ENCODE measurements at places on chromosomes 6 and 20.

DNA sequence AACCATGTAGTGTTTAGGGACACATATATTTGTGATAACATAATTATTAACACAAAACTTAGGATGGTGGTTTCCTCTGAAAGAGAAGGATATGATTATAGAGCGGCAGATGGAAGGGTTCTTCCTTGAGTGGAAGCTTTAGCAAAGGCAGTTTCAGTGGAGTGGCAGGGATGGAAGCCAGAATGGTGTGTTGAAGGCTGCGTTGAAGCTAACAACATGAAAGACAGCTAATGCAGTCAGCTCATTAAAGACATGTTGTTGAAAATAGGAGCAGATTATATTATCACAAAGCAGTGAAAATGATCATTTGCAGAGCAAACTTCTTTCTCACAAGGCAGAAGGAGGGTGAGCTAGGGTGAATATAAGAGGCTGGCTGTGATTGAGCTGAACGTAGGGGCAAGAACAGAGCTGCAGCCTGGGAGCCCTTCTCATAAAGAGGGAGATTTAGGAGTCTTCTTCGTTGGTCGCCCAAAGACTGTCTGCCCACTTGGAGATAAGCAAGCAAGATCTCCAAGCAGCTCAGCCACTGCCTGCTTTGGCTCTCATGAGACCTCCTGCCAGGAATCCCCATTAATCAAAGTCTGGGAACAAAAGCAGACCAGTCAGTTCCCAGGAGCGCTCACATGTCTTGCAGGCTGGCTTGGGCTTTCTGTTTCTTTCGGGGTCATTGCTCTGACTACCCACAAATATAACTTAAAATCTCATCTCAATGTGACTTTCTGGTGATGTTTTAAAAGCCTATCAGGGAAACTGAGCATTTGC is 2.6 kb upstream of the ANKRD6 start:
- no peak for DNase-seq

DNA sequence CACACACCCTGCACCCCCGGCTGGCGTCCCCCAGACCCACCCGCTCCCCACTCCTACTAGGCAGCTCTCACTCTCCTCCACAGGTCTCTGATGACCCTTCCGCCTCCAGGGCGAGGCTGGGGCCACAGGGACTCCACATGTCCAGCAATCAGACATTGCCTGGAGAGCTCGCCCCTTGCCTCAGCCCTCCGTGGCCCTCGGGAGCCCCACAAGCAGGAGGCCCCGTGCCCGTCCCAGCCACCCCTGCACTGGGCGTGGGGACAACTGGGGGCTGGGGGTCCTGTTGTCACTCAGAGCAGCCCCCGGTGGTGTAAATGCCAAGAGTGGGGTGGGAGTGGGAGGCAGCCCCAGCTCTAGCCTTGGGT is 1.5 kb downstream of the COL20A1 start:
- no peak for DNase-seq

GRCh38 chr20:24676978-24677370 is 207.5 kb downstream of the SYNDIG1 start:
- DNase-seq = no peak

DNA sequence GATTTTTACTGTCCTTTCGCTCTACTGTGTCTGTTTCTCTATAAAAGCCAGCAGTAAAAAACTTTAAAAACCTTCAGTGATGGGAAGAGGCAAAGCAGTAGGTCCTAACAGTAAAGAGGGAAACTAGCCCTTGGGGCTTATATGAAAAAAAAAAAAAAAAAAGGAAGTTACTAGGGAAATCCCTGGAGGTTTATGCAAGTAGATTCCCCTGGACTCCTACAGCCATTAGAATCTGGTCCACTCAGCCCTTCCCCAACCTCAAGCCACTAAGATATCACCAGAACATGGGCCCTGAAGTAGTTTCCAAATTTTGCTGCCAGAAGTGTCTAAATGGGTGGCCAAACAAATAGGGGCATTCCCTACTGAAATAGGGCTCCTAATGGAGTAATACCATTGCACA is 70.5 kb upstream of the HINT3 start:
- DNase-seq = no peak

GRCh38 chr20:33944914-33945313 is 48.8 kb upstream of the RALY start:
- no peak for DNase-seq

DNA sequence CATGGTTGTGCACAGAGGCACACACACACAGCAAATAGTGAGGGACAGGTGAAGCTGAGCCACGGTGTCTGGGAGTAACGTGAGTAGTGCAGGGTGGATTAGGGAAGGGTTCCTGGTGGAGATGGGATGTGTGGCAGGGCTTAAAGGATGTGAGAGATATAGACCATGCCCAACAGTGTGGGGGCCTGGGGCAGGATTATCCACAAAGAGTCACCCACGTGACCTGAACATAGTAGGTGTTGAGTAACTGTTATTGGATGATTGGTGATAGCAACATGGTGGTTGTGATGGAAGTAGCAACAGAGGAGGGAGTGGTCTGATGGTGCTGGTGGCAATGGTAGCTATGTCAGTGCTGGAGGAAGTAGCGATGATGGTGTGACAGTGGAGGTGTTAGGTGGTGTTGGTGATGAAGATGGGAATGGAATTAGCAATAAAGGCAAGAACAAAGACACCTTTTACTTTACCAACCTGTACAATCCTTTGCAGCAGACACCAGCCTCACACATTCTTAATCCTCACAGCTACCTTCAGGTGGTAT is 135.1 kb downstream of the MRPL14 start:
- DNase-seq = no peak

DNA sequence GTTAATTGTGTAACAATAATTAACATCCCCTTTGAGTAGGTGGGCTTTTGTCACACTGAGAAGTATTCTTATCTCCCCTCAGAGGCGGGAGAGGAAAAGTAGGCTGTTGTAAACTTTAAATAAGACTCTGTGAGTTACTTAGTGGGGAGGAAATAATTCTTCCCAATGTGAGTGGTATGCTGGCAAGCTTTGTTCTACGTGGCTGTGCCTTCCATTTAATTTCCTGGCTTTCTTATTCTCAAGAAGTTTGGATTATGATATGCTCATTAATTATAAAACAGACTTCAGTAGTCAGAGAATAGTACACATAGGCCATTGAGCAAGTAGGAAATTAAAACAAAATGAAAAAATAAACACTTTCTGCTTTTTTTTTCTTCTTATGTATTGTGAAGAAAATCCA is 19.1 kb downstream of the ADGRB3 start:
- DNase-seq = no peak

- DNase-seq = no peak
Measured at GRCh38 chr6:159103396-159104162, 58.8 kb upstream of the TAGAP start.

DNA sequence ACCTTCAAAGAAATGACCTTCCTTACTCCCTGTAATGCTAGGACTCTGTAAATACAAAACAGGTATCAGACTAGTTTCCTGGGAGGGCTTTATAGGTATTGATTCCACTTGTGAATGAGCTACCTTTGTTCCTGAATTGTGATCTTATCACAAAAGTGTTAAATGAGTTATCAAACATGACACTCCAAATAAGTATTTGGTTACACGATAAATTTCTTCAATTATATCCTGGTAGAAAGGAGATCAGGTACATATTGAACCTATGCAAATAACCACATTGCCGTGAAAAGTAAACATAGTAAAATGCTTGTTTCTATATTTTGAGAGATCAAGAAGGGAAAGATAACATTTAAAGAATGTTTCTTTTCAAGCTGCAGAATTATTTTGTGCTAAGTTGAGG is 285.3 kb downstream of the HIVEP2 start:
- DNase-seq = no peak

- DNase-seq = no peak
Measured at GRCh38 chr6:6880745-6881437, 226.9 kb upstream of the RREB1 start.

DNA sequence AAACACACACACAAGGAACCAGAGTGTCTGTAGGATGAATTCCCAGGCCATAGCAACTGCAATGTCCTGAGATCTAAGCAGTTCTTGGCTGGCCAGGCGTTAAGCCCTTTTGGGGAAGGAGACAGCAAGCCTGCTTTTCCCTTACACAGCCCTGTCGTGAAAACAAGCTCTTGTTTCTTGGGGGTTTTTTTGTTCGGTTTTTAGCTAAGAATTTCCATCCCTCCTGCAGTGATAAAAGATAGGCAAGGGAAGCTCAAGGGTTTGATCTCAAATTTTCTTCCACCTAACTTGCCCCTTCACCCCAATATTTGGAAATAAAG is 1.5 kb downstream of the TNFRSF21 start:
- no peak for DNase-seq

- DNase-seq = no peak
Measured at GRCh38 chr20:58894652-58895447, 42.3 kb downstream of the GNAS start.

DNA sequence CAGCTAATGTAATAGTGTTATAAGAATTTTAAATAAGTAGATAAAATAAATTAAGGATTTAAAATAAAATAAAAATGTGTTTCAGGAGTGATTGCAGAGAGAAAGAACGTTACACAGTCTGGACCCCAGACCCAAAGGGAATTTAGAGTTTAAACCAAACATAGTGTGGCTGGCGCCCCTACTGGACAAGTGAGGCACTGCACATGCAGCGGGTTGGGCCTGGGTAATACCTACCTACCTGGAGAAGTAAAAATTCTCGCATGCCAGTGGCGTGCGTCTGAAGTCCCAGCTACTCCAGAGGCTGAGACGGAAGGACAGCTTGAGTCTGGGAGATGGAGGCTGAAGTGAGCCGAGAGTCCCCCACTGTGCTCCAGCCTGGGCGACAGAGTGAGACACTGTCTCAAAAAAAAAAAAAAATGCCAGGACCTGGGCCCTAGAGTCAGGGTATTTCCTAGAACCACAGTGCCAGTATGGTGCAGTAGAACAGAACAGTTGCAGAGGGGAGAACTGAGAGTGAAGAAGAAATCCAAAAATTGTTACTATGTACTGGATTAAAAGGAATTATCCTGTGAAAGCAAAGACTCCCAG is 71.4 kb upstream of the TCF21 start:
- DNase-seq = peak; percentile 1

- no peak for DNase-seq
Measured at GRCh38 chr20:708956-709355, 33.4 kb upstream of the SCRT2 start.

DNA sequence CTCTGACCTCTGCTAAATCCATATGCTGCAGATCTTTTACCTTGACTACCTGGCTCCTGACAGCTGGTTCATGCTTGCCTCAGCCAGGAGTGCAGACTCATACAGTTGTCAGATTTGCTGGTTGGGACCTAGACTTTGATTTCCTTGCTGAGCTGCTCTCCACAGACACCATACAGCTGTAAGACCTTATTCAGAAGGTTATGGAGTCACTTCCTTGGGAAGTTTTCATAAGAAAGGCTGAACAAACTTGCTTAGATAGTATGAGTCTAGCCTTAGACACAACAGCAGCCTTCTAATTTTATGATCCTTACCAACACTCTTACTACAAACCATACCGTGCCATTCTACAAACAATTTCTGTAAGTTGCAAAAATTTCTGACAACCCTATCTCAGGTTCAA is 102.9 kb downstream of the EDN1 start:
- DNase-seq = no peak

DNA sequence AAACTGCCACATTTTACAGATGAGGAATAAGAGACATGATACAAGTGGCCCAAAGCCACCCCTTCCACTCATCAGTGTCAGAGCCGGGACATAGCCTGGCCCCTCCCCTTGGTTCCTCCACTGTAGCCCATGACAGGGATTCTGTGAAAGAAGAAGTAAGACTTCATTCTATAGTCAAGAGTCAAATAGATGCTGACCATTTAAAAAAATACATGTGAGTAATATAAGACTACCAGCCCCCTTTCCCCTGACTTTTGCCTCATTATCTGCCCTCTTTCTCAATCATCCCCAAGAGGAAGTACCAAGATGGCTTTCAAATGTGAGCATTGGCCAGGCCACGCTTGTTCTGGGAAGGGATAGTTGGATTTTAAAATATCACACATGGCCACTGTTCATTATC is 57.8 kb upstream of the TAB2 start:
- no peak for DNase-seq

- no peak for DNase-seq
Measured at GRCh38 chr20:34193051-34193450, 48.2 kb upstream of the ASIP start.

DNA sequence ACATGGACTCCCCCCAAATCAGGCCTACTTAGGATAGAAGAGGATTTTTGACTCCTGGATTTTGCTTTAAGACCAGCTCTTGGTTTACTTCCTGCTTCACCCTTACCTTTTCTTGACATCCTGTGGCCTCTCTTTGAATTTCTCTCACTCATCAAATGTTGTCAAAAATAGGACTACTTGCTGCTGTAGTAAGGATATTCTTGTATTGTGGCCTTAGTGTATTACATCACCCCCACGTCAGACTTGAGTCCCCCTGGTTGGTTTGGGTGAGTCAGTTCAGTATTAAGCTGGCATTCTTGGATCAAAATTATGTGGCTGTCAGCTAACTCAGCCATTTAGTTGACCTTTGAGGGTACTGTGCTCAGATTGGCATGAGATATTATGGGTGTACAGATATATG is 1.1 kb downstream of the TPX2 start:
- DNase-seq = no peak

DNA sequence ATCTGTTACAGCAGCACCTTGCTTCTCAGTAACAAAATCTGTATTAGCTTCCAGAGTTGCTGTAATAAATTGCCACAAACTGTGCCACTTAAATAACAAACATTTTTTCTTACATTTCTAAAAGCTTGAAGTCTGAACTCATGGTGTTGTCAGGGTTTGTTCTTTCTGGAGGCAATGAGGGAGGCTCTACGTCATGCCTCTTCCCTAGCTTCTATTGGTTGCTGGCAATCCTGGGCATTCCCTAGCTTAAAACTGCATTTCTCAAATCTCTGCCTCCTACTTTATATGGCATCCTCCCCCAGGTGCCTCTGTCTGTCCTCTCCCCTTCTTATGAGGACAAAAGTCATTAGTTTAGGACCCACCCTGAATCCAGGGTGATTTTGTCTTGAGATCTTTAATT is 41.6 kb upstream of the TMEM244 start:
- no peak for DNase-seq

GRCh38 chr20:10902174-10902573 is 228.4 kb upstream of the JAG1 start:
- no peak for DNase-seq

DNA sequence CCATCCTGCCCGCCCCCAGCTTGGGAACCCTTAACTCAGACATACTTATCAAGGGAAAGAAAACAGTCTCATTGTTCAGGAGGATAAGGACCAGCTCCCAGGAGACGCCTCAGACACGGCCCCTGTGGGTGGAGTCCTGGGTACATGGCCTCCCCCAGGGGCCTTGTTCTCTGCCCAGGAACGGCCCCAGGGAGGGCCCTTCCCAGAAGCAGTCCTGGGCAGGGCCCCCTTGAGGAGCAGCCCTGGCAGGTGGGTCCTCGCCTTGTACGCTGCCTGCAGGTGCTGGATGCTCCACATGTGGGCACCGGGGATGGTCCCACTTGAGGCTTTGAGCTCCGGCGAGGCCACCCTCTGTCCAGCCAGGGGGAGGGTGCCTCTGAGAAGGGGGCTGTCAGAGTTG is 4.5 kb upstream of the GATA5 start:
- no peak for DNase-seq

DNA sequence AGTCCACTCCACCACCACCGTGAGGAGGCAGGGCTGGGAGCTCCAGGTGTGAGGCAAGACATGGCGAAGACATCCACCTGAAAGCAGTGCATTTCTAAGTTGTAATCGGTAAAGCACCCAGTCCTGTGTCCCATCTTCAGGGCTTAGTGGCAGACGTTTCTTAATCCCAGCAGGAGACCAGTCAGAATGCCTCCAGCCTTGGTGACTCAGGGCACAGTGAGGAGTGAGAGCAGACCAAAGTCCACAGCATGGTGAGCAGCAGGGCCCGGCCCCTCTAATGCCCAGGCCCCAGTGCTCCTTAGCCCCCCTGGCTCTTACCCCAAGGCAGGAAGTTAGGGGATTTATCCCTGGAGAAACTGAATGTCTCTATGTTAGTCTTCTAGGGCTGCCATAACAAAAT is 183.9 kb downstream of the SYNDIG1 start:
- no peak for DNase-seq
